ENCODE measurements at places on chromosomes 5 and 9. TPM values are rescaled to one million over a fixed set of nuclear protein-coding genes. Genes with fewer than 3 reads are reported as not detected.

The DDX31 gene
- 17.9 TPM for polyA plus RNA-seq

The HAVCR2 gene
- 1.1 TPM for polyA plus RNA-seq

The ARHGEF37 gene
- polyA plus RNA-seq, result 0.68 TPM

The CEP120 gene
- polyA plus RNA-seq, result 30.4 TPM

The INPP5E gene
- polyA plus RNA-seq, result 24.0 TPM

The DEPDC1B gene
- polyA plus RNA-seq, result 7.1 TPM

The QSOX2 gene
- 20.7 TPM for polyA plus RNA-seq

The TTC23L gene
- 5.1 TPM for polyA plus RNA-seq

The CAMK4 gene
- 16.6 TPM for polyA plus RNA-seq

The NOXA1 gene
- polyA plus RNA-seq, result 1.7 TPM

The SH3GL2 gene
- polyA plus RNA-seq, result 13.5 TPM

The PCDHGA6 gene
- 0.09 TPM for polyA plus RNA-seq

The GARIN3 gene
- polyA plus RNA-seq, result not detected

The EPB41L4B gene
- polyA plus RNA-seq, result 4.1 TPM

The SH2D3C gene
- polyA plus RNA-seq, result 19.4 TPM

The PRUNE2 gene
- polyA plus RNA-seq, result 9.7 TPM

The THBS4 gene
- 6.3 TPM for polyA plus RNA-seq

The NAIP gene
- 31.1 TPM for polyA plus RNA-seq

The CDK5RAP2 gene
- polyA plus RNA-seq, result 38.4 TPM
